SHP77 (cell line): ENCODE measurements at places on chromosomes 4 and X.

- DNase-seq, result no peak
These were observed 462.8 kb downstream of the MID1IP1 start for GRCh38 chrX:39264023-39264422.

DNA sequence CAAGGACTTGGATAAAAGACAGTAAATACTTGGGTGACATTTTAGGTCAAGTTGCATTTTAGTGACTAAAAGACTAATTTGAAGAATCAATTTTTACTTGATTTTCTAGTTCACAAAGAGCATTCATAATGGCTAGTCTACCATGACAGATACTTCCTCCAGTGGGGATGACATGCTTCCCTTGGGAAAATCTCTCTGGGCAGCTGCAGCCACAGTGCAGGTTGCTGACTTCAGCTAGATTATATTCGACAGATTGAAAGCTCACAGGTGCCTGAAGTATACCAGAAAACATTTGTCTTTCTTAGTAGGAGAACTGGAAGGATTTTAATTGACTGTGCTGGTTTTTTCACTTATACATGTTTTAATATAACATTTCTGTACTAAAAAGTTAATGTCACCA, 209.6 kb upstream of the MAGEB2 start:
- no peak for DNase-seq

GRCh38 chrX:49661881-49662280, 33.9 kb downstream of the PAGE1 start:
- no peak for DNase-seq

DNA sequence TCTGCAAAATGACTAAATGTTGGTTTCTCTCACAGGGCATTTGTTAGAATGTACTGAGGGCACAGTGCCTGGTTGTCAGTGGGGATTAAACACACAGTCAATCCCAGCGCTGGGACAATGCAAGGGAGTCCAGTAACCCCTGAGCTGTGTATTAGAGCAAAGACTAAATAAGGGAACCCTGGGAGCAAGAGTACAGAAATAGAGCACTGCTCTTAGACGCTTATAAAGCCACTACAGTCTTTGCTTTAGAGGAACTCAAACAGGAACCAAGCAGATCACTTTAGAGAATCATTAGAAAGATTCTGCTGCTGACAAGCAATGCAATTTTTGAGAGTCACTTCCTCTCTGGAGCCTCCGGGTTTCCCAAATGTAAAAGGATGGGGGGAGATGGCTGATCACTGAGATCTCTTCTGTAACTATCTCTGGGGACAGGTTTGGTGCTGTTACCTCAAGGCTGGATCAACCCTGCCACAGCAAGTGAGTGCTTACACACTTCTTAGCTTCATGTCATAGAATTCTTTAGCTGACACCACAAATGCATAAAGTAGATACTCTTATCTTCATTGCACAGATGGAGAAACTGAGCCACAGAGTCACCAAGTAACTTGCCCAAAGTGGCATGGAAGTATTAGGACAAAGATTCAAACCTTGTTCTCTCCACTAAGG, 137.8 kb upstream of the CPEB2 start:
- no peak for DNase-seq

GRCh38 chrX:1591863-1592469, 562 bp downstream of the AKAP17A start:
- DNase-seq, result no peak

GRCh38 chrX:150903110-150903508, 4.6 kb upstream of the CD99L2 start:
- no peak for DNase-seq

DNA sequence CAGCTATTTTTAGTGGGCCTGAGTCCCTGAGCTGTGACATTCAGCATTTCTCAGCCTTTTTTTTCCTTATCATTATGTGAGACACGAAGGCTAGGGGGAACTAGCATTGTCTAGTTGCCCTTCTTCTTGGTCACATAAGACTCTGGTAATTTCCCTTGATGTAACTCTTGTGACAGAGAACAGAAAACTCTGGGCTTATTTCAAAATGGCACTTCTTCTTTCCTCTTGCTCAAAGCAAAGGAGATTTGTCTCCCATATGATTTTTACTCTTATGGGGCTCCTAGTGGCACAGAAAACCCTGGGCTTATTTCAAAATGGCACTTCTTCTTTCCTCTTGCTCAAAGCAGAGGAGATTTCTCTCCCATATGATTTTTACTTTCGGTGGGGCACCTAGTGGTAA, 14.7 kb downstream of the ATXN3L start:
- DNase-seq, result no peak

DNA sequence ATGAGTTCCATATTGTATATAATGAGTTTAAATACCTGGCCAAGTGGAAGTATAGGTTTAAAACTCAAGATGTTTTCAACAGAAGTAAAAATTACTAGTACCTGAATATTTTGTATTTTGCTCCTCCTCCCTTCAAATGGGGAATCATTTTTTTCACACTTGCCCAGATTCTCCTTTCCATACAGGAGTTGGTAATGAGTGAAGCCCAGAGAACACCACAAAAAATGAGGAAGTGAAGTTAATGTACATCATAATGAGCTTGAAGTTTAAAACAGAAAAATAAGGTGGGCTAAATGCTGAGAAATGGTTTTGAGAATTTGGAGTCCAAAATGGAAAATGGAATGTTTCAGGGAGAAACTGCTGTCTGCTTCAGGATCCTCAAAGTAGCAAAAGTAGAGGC, 364.8 kb upstream of the EMCN start:
- DNase-seq, result no peak

DNA sequence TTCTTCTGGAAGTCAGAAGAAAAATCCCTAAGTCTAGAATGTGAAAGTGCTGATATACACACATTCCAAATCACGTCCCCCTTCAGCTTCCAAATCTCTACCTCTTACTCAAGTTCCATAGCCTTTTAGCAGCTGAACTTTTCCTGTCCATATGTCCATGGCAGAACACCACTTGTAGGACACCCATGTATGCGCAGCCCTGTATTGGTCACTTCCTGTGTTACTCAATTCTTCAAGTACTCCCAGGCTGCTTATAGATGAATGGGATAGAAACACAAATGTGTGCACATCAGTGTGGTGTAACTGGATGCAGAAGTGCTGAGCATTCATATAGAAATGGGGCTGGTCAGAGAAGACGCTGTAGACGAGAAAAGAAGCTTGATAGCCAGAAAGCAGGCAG, 18.8 kb downstream of the SRPX2 start:
- no peak for DNase-seq

GRCh38 chrX:9110808-9111207, 76.9 kb upstream of the FAM9B start:
- no peak for DNase-seq

- peak; percentile 64 for DNase-seq
These were observed 947 bp upstream of the RPL10 start for GRCh38 chrX:154396973-154397887.

- DNase-seq, result no peak
These were observed 107.8 kb upstream of the CBLL2 start for GRCh38 chrX:22164770-22165388.

DNA sequence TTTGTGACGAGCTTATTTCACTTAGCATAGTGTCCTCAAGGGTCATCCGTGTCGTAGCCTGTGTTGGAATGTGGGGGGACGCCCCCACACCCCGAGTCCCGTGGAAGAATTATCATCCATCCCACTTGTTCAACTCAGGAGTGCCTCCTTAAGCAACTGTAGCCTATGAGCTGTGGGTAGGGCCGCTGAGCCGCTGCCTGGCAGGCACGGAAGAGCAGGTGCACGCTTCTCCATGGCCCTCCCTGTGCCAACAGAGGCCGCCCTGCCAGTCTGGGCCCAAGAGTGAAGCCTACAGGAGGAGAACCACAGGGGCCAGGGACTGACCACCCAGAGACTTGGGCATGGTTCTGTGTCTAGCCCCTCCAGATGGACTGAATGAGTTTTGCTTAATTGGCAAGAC, 2.3 kb upstream of the RGS12 start:
- DNase-seq, result no peak

DNA sequence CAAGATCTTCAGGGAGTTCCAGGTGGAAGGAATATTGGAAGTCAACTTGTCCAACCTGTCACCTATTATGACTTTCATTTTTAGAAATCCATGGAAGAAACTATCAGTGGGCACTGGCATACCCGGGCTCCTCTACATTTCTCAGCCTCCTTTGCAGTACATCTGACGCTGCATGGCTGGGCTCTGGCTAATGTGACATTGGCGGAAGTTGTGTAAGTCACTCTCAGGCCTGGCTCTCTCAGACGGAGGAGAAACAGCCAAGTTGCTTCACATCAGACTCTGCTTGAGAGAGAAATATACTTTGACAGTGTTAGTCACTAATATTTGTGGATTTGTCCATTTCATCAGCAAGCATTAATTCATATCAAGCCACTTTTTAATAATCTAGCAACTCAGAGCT, 4.5 kb downstream of the DCHS2 start:
- no peak for DNase-seq

DNA sequence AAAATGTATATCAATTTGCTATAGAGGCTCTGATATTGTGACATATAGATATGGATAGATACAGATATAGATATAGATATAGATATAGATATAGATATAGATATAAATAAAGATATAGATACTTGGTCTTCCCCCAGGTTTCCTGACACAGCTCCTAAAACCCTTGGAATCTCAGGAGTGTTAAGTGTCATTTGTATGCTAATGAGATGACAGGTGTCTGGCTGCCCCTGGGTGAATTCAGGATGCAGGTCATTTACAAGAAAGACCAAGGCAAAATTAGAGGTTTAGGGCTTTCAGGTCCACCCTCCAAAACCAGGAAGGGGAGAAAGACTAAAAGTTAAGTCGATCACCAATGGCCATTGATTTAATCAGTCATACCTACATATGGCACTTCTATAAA, 1034.8 kb downstream of the PDHA2 start:
- DNase-seq, result no peak

GRCh38 chr4:48960988-48961635, 25.0 kb upstream of the CWH43 start:
- no peak for DNase-seq

- DNase-seq, result no peak
These were observed 113.0 kb upstream of the VAMP7 start for GRCh38 chrX:155767876-155768769.

- DNase-seq, result no peak
These were observed 21.2 kb upstream of the VCX2 start for GRCh38 chrX:8192276-8192675.

DNA sequence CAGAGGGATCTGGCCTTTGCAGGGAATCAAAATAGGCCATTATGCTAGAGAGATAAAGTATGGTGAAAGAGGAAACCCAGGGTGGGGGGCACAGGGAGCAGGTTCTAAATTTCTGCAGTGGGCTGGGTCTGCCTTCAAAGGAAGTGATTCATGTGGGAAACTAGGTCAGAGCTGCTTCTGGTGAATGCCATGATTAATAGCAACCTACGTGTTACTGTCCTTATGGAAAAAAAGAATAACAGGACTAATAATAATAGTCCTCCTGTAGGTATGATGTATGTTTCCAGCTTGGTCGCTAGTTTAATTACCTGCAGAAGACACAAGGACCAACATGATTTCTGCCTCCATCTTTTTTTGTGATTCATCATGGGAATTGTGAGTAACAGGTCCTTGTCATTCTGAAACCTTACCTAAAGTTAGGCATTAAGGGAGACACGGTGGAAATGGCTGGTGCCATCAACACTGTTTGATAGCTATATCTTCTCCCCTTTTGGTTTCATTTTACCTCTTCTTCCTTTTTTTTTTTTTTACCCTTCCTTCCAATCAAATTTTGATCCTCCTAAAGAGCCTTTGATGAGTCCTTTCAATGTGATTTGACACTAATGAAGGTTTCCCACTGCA, 180.4 kb downstream of the CPEB2 start:
- no peak for DNase-seq

DNA sequence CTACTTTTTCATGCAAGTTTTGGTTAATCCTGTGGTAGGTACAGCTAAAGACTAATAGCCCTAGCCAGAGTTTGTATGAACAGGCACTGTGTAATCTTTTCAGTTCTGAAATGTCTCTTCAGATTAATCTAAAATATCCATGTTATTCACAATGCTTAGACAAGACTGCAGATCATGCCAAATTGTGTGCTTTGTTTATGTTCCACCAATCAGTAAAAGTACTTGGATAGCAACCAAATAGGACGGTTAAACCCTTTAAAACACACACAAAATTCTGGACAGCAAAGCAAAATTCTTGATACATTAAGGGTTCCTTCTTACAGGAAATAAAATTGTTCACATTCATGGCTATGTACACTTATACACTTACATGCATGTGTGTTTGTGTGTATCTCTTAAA, 139.1 kb downstream of the KLHL13 start:
- DNase-seq, result no peak

DNA sequence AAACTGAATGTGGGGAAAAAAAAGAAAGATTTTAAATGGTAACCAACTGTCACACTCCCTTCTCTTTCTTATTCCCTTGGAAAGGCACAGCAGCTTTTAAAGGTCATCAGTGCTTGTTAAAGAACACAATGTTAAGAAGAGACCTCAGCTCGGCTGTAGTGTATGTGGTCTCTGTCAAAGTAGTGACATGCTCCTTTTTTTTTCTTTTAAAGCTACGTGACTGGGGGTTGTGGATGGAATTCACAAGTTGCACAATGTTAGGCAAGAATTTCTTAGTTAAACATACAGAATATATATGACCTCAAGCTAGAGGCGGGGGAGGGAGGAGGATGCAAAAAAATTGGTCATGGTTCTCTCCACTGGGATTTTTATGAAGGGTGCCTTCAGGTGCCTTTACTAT, 45.6 kb downstream of the OCRL start:
- no peak for DNase-seq

DNA sequence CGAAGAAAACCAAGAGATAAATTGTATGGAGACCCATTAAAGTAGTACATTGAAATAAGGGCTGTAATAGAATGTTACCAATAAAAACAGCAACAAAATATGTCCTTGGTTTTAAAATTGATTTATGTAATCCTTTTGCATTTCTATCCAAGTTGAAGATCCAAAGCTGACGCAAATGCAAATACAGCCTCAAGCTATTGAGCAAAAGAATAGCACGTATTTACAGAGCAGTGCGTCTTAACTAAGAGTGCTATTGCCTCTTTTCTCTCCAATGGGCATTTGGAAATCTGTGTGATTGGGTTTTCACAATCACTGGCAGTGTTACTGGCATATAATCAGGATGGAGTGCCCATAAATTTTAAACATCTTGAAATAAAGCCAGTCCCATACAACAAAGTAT, 417.4 kb downstream of the TLL1 start:
- DNase-seq, result no peak

DNA sequence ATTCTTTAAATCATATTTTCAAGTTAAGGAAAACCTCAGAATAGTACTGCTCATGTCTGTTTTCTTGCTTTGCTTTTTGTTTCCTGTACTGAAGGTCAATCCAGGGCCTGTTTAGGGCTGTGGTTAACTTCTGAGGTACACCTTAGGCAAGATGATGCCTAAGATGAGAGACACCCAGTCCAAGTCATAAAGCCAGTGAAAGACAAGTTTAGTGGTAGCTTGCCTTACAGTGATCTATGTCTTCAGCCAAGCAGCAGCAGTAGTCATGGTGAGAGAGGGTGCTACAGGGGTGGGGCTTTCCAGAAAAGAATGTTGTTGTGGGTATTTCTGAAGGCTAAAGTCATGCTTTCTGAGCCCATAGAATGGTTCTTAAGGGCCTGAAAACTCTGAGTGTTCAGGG, 173.7 kb downstream of the VSIG4 start:
- no peak for DNase-seq
